ENCODE measurements at places on chromosomes 12 and 14.

DNA sequence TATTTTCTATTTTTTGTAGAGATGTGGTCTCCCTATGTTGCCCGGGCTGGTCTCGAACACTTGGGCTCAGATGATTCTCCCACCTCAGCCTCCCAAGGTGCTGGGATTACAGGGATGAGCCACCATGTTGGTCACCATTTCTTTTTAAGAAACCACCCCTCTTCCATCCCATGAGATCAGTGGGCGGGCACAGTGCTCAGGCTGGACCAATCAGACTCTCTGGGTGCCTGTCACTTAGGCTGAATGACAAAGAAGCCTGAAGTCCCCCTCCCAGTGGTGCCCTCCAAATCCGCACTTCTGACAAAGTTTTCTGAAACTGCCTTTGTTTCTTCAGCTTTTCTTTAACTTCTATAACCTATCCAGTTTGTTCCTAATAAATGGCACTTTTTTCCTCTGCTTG is 48.2 kb downstream of the CALM1 start:
- DNase-seq, result no peak
- H3K27me3 ChIP-seq, result no peaks in the 10 kb centered on the region
- H3K36me3 ChIP-seq, result no peaks in the 10 kb centered on the region
- no peaks in the 10 kb centered on the region for H3K4me1 ChIP-seq
- no peak overlapping the region for H3K27ac ChIP-seq
- no peak overlapping the region for H3K4me3 ChIP-seq

DNA sequence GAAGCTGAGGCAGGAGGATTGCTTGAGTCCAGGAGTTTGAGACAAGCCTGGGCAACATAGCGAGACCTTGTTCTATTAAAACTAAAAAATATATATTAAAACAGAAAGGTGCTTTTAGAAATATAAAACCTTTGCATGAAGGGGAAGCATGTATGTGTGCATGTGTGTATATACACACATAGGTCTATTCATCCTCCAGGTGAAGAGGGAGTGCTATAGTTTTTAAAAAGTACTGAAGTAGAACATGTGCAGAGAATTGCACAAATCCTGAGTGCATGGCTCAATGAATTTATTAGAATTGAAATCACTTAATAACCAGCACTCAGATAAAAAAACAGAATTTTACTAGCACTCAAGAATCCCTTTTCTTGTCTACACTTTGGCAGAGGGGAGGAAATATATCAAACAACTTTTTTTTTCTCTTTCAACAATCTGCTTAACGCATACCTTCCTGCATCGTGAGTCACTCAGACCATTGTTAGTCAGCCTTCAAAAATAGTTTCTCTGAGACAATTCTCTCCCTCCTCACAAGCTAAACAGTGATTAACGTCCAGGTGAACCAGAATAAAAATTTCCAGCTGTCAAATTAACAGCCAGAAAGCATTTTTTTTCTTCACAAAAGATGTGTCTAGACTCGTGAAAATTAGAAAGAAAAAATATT is 17.7 kb upstream of the NEDD1 start:
- no peaks in the 10 kb centered on the region for H3K36me3 ChIP-seq
- no peak for DNase-seq
- no peaks in the 10 kb centered on the region for H3K4me1 ChIP-seq
- H3K27ac ChIP-seq, result no peak overlapping the region
- no peak overlapping the region for H3K4me3 ChIP-seq

- no peak for DNase-seq
- no peaks in the 10 kb centered on the region for H3K36me3 ChIP-seq
- no peaks in the 10 kb centered on the region for H3K27me3 ChIP-seq
- peaks cover 12% of the 10 kb centered on the region for H3K4me1 ChIP-seq
Measured at GRCh38 chr12:64701283-64701682, 57.9 kb downstream of the GNS start.

DNA sequence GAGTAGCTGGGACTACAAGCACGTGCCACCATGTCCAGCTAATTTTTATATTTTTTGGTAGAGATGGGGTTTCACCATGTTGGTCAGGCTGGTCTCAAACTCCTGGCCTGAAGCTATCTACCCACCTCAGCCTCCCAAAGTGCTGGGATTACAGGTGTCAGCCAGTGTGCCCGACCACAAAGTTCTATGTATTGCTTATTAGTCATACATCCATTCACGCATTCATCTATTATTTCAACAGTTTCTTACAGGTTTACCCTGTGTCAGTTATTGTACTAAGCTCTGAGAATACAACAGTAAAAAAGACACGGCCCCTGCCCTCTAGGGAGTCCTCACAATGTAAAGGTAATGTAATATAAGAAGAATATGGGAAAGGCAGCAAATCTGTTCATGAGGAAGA is 188.9 kb upstream of the BTG1 start:
- no peaks in the 10 kb centered on the region for H3K36me3 ChIP-seq
- H3K4me3 ChIP-seq, result no peak overlapping the region
- H3K27ac ChIP-seq, result no peak overlapping the region

- H3K27ac ChIP-seq, result no peak overlapping the region
- H3K4me1 ChIP-seq, result 0 out of 2 replicates have a peak, but pooled peaks cover 6% of the 10 kb centered on the region
- no peaks in the 10 kb centered on the region for H3K36me3 ChIP-seq
- no peak for DNase-seq
- no peak overlapping the region for H3K4me3 ChIP-seq
Measured at GRCh38 chr14:53621921-53622320, 334.7 kb downstream of the BMP4 start.

DNA sequence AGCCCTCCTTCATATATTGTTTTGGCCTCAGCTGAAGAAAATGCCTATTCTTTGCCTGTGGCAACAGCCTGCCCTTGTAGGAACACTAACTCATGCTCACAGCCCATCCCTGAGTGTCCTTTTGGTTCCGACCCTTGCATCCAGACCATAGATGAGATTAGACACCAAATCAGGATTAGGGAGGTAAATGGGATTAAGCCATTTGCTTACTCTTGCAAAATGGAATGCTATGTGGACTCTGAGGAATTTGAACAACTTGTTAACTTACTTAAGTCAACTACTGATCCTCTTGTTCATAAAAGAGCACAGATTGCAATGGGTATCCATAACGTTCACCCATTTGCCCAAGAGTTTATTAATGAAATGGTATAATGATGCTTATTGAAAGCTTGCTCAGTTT is 27.3 kb downstream of the TSHR start:
- no peaks in the 10 kb centered on the region for H3K36me3 ChIP-seq
- no peaks in the 10 kb centered on the region for H3K27me3 ChIP-seq

Data from MM.1S (cell line).